Right cardiac atrium (tissue), 5 donors: ENCODE measurements at places on chromosomes 1 and 21. TPM values are rescaled to one million over a fixed set of nuclear protein-coding genes. Genes with fewer than 3 reads are reported as not detected.

Gene PLA2G2A
- total RNA-seq, result 499 TPM

Gene LCE2D
- total RNA-seq, result not detected

Gene VWA1
- total RNA-seq, result 38.6 TPM

GRCh38 chr1:99476058-99476457, 169.9 kb upstream of the PALMD start:
- no peak for DNase-seq

- no peak for DNase-seq
Measured at GRCh38 chr1:192524223-192524622, 51.4 kb upstream of the RGS1 start.

GRCh38 chr1:68202239-68202832, 30.0 kb downstream of the WLS start:
- no peak for DNase-seq

- DNase-seq, result no peak
Measured at GRCh38 chr1:174785510-174785909, 214.2 kb upstream of the CACYBP start.

- peak; percentile 45 for DNase-seq
Measured at GRCh38 chr1:44655609-44656008, 18.7 kb downstream of the TMEM53 start.

- DNase-seq, result no peak
Measured at GRCh38 chr1:116753312-116753711, 918 bp upstream of the CD2 start.

DNA sequence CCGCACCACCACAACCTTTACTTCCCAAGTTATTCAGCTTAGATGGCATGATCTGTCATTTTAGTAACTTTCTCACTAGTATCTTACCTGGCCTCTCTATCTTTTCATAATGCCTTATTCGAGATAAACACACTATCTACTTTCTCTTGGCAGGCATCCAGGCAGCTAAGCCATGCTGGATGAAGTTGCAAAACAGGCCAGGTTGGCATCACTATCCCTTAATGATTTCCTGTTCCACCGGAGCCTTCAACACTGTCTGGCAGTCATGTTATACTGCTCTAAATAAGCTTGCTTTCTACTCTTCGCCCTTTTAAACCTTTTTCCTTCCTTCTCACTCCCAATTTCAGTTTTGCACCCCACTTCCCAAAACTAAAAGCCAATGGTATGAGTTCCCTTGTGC, 12.0 kb upstream of the KCNH1 start:
- DNase-seq, result no peak

- no peak for DNase-seq
Measured at GRCh38 chr21:26077521-26077920, 93.0 kb downstream of the APP start.

Gene C1orf115
- total RNA-seq, result 10.3 TPM

Gene C8A
- not detected for total RNA-seq

DNA sequence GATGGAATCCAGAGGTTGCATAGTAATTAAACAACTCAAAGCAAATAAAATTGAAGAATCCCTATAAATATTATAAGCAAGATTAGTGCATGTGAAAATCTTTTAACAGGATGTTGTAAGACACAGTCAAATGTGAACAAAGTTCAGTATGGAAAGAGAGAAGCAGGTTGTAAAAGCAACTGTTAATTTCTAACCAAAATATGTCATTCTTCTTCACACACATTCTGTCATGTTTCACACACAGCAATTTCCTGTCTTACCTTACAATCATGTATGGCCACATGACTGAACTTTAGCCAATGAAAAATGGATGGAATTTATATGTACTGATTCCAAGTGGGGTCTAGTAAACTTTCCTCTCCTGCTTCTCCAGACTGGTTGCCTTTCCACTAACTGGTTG, 527.7 kb upstream of the TMPRSS15 start:
- no peak for DNase-seq

DNA sequence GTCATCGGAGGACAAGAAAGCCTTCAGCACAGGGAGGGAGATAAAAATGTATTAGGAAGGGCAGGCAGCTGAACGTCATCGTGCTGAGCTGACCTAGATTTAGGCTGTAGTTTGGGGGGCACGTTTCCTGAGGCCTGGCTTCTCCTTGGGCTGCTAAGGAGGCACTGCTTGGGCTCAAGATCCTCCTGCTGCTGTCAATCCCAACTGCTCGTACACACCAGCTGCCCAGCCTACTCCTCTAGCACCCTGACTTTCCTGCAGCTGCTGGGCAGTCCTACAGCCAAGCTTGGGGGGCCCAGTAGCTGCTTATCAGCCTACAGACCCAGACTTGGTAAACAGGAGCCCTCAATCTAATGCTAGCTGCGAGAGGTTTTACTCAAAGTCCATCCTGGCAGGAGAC, 6.2 kb downstream of the TMEM35B start:
- no peak for DNase-seq

- DNase-seq, result no peak
Measured at GRCh38 chr21:36163750-36164741, 7.4 kb downstream of the DOP1B start.

Gene OPTC
- not detected for total RNA-seq

GRCh38 chr1:115337633-115338456, at the start of gene NGF:
TSS of gene NGF (minus strand) at chr1:115338249. CDS start at chr1:115286795, 51,454 bp downstream.
- DNase-seq, result peak; percentile 72

- no peak for DNase-seq
Measured at GRCh38 chr1:8712413-8713231, 104.8 kb downstream of the RERE start.

DNA sequence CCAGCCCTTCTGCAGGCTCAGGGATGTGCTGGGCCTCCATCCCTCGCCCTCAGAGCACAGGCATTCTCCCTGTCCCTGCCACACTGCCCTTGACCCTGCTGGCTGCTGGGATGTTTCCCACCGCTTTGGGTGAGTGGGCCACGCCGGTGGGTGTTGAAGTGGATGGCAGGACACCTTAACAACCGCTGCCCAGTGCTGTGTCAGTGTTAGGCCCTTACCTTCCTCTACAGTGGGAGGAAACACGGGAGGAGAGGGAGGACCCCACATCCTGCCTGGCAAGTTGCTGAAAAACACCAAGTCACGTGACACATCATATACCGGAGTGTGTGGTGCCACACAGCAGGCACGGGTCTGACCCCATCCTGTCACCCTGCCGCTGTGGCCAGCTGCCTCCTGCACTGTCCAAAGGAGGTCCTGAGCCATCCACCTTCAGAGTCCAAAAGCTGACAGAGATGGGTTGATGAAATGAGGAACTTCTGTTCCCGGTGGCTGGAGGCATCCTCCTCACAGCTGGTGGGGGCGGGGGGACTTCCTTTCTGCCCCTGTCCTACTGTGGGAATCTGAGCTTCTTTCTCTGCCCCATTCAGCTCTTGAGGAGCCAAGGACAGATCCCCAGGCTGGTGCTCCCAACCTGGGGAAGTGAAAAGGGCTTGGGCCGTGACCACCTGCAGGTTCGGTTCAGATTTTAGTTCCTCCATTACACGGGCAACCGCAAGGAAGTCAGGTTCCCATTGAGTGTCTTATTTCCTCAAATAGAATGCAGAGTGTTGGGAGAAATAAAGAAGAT, 3.2 kb upstream of the THEMIS2 start:
- DNase-seq, result peak; percentile 14

GRCh38 chr1:104933846-104934245, 1184.1 kb downstream of the AMY1C start:
- DNase-seq, result no peak

DNA sequence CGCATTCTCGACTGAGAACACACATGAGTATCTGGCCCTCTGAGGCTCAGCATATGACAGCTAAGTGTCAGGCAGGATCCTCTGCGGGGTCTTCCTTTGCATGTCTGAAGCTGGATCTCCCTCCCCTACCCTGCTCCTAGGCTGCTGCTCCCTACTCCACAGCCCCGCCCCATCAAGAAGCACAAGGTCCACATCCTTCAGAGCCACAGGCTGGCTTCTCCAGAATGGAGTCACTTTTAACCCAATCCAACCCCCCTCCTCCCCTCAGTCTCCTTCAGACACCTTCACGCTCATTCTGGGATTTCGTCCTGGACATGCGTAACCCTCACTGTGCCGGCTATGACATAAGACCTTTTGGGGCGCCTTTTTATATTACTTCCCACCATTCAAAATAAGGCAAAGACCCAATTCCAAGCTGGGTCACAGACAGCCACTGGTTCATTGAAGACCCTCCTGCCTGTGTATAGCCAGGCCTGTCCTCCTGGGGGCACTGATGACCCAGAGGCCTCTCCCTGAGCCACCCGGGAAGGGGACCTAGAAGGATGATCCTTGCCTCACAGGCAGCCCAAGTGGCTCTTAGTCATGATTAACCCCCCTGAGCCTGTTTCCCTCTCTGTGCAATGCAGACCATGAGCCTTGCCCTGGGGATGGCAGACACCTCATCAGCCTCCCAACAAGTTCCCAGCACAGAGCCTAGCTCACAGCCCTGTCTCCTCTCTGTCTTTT, 4.7 kb downstream of the ADGRB2 start:
- peak; percentile 31 for DNase-seq

Gene MPZ
- 8.3 TPM for total RNA-seq

DNA sequence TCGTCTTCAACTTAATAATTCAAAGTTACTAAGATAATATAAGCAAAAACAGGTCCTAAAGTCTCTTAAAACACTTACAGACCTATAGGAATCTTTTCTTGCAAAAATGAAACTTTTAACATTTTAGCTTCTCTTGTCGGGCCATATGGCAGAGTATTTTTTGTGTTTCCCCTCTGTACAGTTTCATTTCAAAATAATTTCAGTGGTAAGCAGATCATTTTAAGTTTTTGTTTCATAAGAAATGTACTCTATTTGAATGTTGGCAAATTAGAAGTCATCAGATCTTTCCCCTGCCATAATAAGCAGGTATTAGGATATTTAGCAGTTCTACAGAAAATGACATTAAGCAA, 37.9 kb downstream of the RGL1 start:
- DNase-seq, result no peak

Gene CLCA1
- not detected for total RNA-seq

DNA sequence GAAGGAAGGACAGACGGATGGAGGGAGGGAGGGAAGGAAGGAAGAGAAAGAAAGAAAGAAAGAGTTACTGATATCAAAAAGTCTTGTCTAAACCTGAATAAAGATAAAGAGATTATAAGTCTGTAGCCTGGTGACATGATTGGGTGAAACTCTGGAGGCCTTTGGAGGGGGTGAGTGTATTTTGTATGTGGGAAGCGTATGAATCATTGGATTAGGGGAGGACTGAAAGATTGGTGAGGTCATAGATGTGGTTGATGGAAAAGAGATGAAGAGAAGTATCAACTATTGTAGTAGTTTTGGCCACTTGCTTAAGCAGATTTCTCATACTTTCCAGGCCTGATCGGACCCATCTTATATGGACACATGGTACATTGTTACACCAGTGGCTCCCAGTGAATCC, 11.5 kb upstream of the KCNJ6 start:
- DNase-seq, result no peak
